ENCODE measurements at places on chromosomes 11 and 22. TPM values are rescaled to one million over a fixed set of nuclear protein-coding genes. Genes with fewer than 3 reads are reported as not detected.
A peak's percentile ranks its signal among the peaks of the same experiment; 100 is the strongest.

- peak; percentile 61 for DNase-seq
Measured at GRCh38 chr22:45577746-45578523, 75.3 kb downstream of the FBLN1 start.

DNA sequence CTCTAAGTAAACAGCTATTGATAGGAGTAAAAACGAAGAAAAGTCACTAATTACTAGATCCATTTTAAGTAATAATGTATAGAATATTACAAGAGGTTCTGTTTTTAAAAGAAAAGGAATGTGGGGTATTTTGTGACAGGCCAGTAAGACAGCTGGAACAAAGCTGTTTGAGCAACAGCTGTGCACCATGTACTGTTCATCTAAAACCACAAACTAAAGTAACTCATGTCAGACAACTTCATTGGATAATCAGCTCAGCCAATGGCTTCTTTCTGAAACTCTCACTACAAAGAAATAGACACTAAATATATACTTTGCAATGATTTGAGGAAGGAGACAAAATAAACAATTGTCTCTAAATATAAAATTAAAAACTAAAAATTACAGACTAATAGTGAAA is 16.1 kb downstream of the RRAS2 start:
- DNase-seq = no peak

DNA sequence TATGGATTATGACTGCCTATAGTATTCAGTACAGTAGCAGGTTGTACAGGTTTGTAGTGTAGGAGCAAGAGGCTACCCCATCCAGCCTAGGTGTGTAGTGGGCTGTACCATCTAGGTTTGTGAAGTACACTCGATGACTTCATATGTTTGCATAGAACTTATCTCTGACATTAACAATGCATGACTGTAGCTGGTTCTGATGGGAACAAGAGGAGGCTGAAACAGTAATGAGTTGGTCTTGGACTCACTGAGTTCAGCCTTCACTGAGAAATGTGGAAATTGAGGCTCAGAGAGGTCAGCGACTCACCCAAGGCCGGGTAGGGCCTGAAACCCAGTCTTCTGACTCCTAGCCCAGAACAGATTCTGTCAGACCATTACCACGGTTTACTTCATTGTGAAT is 13.0 kb downstream of the MYO7A start:
- DNase-seq = no peak

DNA sequence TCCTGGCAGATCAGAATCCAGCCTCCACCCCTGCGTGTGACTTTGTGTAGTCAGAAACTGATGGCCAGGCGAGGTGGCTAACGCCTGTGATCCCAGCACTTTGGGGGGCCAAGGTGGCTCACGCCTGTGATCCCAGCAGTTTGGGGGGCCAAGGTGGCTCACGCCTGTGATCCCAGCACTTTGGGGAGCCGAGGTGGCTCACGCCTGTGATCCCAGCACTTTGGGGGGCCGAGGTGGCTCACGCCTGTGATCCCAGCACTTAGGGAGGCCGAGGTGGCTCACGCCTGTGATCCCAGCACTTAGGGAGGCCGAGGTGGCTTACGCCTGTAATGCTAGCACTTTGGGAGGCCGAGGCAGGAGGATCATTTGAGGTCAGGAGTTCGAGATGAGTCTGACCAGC is 5.2 kb downstream of the NCAPH2 start:
- no peak for DNase-seq

GRIK4 gene
- 1.4 TPM for polyA plus RNA-seq

DNA sequence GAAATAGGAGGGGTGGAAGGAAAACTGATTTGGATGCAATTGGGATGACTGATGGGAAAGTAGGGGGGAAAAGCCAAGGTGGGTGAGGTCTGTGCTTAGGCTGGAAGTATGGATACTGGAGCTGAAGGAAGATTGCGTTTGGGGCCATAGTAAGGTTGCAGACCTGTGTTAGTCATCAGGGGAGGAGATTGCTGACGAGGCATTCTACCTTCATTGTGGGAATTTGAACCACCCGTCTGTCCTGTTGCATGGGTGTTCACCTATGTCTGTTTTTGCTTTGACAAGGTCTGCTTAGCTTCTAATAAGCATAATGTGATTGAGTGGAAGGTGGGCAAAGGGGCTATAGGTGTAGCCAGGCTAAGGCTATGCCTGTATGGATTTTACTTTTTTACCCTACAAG is 323.8 kb downstream of the BLID start:
- no peak for DNase-seq

GRCh38 chr11:125322289-125322688 is 157.7 kb downstream of the PKNOX2 start:
- DNase-seq = no peak

GRCh38 chr11:112306230-112306629 is 45.6 kb upstream of the PLET1 start:
- DNase-seq = no peak

TMEM121B gene
- polyA plus RNA-seq = 0.85 TPM

KCNQ1OT1 gene
- 2.7 TPM for polyA plus RNA-seq
